ENCODE measurements at places on chromosomes 2 and 18.

DNA sequence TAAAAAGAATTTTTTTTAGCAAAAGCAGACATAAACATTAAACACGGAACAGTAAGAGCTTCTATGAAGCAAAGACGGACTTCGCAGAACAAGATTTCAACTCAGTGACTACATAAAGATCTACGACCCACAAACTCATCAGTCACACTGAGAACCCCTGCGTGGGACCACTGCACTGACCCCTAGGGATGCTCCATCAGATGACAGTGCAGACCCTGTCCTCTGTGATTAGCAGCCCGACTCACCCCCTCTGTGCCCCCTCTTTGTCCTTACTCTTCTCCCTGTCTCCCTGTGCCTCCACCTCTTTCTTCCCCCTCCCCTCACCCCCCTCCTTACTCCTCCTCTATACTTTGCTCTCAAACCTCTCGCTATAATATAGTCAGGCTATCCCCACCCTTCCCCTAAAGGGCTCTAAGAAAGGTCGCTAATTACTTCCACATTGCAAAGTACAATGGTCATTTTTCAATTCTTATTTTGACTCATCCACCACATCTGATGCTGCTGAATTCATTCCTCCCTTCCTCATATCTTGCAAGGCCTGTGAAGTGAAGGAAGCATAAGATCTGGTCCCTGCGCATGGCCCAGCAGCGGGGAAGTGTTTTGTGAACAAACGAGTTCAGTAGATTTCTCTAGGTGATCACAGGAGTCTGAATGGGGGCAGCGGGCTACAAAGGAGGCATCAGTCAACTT lies 89.3 kb downstream of the CABYR start:
- peaks cover 3% of the 10 kb centered on the region for H3K4me1 ChIP-seq
- no peak overlapping the region for H3K4me3 ChIP-seq
- no peak for DNase-seq
- H3K27me3 ChIP-seq: no peaks in the 10 kb centered on the region

DNA sequence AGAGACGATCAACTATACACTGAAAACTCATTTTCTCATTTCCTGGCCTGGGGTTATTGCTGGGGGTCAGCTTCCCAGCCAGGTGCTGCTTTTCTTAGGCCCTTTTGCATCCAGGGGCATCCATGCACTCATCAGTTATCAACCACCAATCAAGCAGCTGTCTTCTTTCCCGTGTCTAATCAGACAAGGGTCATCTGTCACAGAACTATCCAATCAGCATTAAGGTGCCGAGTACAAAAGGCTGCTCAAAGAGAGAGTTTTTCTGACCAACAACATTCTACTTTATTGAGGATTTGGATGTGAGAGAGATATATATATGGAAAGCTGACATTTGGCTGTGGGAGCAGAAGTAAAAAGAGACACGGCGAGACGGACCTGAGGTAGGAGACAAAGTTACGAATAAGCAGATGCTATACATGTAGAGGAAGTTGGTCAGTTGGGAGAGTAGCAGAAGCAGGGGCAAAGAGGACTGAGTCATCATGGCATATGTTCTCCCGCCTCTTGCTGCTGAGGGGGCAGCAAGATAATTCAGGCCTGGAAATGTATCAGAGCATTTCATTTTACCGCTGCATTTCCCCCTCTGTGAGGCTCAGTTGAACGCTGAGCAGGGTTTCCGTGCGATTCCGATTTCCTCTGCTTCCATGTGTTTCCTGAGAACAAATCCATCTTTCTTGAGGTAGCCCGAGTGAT lies 129.3 kb downstream of the NUP35 start:
- H3K36me3 ChIP-seq: no peaks in the 10 kb centered on the region
- H3K27me3 ChIP-seq: no peaks in the 10 kb centered on the region

GRCh38 chr2:60794271-60794863 lies 38.3 kb downstream of the PAPOLG start:
- peaks cover 81% of the 10 kb centered on the region for H3K36me3 ChIP-seq
- no peaks in the 10 kb centered on the region for H3K27me3 ChIP-seq
- H3K4me3 ChIP-seq: no peak overlapping the region
- no peak overlapping the region for H3K27ac ChIP-seq
- no peaks in the 10 kb centered on the region for H3K4me1 ChIP-seq

GRCh38 chr2:147634826-147635225 lies 210.0 kb upstream of the ACVR2A start:
- no peaks in the 10 kb centered on the region for H3K4me1 ChIP-seq
- H3K27ac ChIP-seq: no peak overlapping the region
- H3K27me3 ChIP-seq: no peaks in the 10 kb centered on the region
- no peaks in the 10 kb centered on the region for H3K36me3 ChIP-seq
- DNase-seq: no peak

GRCh38 chr2:164984428-164984827 lies 29.1 kb upstream of the SLC38A11 start:
- H3K27ac ChIP-seq: no peak overlapping the region
- H3K4me3 ChIP-seq: no peak overlapping the region
- no peaks in the 10 kb centered on the region for H3K36me3 ChIP-seq
- DNase-seq: no peak
- no peaks in the 10 kb centered on the region for H3K27me3 ChIP-seq

DNA sequence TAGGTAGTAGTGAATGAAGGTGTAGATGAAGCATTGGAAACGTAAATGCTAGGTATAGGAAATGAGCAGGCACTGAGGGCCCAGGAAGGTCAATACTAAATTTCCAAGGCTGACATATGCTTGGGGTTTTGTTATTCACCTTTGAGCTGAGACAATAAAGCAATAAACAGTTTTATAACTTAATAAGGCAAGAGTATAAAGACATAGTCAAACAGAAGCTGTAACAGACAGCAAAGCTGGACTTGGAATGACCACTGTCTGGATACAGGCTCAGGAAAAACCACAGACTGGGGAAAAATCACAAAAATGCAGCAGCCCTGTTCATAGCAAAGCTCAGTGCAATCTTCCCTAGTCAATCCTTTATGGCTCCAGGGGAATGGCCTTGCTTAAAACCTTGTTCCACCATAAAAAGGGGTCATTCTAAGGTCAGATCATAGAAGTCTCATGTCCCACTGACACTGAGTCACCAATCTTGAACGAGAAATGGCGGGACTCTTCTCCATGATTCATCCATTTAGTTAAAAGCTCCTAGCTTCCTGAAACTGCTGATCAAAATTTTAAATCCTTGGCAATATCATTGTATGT lies 493.3 kb downstream of the CMPK2 start:
- H3K36me3 ChIP-seq: peaks cover 2% of the 10 kb centered on the region
- no peak overlapping the region for H3K27ac ChIP-seq
- no peak overlapping the region for H3K4me3 ChIP-seq
- H3K27me3 ChIP-seq: no peaks in the 10 kb centered on the region

DNA sequence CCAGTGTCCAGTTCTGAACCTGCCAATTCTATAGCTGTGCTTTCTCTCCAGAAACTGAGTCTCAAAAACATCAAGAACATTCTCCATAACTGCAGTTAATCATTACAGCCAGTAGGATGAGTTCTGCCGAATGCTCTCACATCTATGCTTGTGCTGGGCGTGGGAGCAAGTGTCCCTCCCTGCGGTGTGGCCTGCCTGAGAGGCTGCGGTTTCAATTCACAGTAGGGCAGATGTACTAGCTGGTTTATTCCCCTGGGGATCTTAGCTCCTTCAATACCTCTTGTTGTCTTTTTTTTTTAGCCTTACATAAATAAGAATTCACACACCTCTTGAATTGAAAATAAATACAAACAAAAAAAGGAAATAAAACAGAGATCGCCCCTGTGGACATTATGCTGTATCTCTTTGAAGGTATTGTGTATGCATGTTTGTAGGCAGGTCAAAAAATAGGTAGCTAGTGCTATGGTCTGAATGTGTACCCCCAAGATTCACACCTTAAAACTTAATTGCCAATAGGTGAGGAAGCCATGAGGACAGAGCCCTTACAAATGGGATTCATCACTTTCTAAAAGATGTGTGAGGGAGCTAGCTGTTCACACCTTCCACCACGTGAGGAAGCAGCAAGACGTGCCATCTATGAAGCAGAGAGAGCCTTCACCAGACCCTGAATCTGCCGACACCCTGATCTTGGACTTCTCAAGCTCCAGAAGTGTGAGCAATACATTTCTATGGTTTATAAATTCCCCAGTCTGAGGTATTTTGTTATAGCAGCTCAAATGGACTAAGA lies 74.3 kb downstream of the BCL2L11 start:
- H3K36me3 ChIP-seq: no peaks in the 10 kb centered on the region
- no peak overlapping the region for H3K27ac ChIP-seq
- no peak for DNase-seq
- no peaks in the 10 kb centered on the region for H3K4me1 ChIP-seq
